ENCODE measurements at places on chromosomes 3 and 15.

DNA sequence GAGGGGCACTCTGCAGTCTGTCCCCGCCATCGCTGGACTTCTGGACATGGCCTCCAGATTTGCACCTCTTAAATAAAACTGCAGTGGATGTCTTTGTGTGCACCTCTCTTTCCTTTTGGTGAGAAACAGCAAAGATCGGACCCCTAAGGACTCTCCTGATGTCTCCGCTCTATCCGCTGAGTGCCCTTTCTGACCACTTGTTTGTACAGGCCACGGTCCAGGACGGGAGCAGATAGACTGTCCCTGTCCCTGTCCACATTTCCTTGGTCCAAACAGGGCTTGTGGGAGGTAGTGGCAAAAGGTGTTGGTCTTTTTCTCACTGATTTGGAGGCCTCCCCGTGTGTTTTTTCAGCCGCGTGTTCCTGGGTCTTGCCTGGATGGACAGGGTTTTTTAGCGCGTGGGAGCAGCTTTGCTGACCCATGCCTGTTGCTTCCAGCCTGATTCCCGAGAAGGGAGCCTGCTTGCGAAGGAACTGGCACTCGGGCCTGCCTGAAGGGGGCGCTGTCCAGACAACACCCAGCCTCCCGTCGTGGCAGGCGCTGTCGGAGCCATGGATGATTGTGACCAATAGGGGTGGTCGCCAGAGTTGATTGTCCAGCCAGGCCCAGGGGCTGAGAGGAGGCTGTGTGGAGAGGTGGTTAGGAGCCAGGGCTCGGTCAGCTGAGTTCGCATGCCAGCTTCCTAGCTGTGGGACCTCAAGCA lies 13.2 kb upstream of the STAB1 start:
- no peak for DNase-seq

DNA sequence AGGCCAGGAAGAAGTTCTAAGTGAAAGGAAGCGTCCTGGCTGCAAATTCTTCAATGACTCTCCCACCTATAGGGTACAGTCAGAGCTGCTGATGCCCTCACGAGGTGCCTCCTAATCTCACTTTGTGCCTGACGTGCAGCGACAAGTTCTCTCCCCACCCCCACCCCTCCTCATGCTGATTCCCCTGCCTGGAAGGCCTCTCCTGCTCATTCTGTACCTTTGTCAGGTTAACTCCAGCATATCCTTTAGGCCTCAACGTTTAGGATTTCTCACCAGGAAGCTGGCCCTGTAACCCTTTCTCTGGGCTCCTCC lies 25.0 kb downstream of the SLC12A8 start:
- no peak for DNase-seq

- no peak for DNase-seq
Measured at GRCh38 chr3:152039887-152040286, 166.4 kb downstream of the SUCNR1 start.

DNA sequence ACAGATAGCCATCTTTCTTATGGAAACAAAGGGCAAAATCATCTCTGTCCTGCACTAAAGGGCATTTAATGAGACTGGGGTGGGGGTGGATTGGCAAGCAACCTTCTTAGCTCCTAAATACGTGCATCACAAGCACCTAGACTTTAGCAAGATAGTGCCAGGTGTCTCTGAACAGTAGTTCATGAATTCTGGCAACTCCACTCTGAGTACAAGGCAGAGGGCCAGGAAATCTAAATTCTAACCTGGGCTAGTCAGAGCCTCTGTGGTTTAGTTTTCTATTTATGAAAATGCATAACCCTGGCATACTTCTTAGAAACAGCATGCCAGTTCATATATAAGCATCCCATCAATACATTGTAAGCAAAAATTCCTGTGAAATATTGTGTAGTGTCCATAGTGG lies 788.5 kb downstream of the MCTP2 start:
- no peak for DNase-seq
